Pancreas (tissue), 10 donors: ENCODE measurements at places on chromosomes 3 and 15.

DNA sequence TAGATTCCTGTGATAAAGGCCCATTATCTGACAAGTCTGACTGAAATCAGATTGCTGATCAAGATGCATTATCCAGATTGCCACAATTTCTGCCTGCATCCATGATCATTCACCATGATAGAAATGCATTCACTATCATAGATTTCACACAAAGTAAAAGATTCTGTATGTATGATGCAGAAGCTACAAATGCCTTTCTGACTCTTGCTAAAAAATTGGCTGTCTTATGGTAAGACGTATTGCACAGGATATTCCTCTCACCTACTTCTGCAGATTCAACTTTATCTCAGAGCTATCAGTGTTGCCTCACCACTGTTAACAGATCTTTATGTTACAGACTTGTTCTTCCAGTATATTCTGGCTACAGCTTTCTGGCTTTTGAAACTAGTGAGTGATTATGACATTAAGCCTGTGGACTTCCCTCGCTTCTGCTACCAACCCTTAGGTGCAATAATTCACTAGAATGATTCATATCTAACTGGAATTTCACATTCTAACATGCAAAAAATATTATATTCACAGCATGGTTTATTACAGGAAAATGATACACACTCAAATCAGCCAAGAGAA is 955.3 kb downstream of the EPHA3 start:
- DNase-seq: no peak

GRCh38 chr3:71582036-71582611 is 1.4 kb downstream of the FOXP1 start:
- DNase-seq: peak; percentile 82

DNA sequence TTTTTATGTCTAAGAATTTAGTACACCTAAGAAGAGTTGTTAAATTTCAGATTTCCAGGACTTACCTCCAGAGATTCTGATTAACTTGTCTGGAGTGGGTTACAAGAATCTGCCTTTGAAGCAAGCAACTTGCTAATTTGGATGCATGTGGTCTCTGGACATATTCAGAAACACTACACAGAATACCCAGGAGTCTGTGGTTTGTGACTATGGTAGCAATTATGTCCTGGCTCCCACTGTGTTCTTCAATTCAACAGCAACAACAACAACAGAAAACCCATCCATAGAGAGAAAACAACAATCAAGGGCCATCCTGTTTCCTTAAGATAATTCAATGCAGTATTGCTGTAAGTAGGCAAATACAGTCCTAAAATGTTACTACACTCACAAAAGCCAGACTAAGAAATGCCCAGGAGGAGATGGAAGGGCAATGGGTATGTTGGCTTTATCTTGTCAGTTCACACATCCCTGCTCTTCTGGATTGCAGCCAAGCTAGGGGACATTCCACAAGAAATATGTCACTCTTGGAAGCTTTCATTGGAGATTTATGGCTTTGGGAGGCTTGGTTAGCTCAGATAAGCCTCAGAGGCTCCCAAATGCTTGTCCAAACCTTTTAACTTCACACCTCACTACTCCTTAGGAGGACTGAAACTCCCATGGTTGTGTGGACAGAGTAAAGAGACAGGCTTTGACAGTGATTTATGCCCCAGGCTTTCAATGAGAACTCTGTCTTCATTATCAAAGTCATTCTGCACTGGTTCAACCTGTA is 99.4 kb upstream of the MRPL3 start:
- no peak for DNase-seq

DNA sequence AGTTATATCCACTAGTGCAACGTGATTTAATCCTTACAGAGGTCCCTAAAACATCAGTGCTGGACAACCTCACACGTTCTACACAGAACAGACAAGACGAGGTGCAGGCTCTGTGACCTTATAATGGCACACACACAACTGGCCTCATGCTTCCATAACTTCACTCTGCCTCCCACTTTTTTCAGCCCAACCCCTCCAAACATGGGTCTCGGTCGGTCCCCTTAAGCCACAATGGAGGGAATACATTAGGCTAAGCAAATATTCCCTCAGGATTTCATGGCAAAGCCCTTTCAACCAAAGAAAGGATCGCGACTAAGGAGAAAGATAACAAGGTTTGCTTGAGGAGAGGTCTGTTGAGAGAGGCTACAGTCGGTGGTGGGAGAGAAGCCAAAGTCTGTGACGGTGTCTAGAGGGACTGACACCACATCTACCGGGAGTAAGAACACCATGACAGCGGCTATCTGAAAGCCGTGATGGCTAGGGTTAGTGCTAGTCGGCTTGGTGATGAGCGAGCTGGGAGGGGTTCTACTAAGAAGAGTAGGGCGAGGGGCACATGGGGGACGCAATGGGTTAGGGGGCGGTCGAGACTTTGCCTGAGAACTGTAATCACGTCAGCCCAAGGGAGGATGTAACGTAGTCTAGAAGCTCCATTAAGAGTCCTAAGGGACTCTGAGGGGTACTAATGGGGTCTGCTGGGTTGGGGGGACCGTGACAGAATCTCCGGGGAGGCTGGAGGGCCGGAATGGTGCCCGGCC is 1.0 kb downstream of the MYO9A start:
- DNase-seq: peak; percentile 19

- DNase-seq: no peak
Measured at GRCh38 chr3:118077332-118077731, 957.3 kb downstream of the IGSF11 start.

GRCh38 chr15:82297546-82297945 is 34.9 kb downstream of the SAXO2 start:
- no peak for DNase-seq
